ENCODE measurements at places on chromosomes 5 and 9.

DNA sequence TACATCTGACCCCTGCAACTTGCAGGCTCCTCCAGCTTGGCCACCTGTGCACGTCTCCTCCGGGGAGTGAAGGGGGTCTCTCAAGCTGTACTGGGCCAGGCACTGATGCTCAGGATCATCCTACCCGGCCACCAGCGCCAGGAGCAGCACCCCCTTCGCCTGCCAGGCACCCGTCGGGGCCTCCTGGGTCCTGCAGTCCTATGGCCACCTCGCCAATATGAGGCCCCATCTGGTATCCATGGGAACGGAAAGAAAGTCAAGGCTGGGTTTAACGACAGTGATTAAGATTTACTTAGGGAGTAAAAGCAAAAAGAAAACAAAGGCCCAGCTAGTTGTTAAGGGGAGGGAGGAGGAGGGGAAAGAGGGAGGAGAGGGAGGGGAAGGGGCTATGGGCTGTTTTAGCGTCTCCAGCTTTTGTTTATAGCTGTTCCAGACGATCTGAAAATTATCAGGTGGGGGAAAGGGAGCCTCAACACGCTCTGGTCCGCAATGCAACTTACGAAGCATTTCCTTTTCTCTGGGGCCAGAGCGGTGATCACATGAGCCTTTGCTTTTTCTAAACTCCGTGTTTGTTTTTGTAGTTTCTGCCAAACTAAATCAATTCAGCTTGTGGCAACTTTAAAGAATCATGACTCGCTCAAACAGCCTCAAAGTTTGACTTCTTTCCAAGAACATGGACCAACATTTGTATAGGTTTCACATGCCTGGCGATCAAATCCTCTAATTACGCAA, 132.4 kb downstream of the ROR2 start:
- no peak for DNase-seq

DNA sequence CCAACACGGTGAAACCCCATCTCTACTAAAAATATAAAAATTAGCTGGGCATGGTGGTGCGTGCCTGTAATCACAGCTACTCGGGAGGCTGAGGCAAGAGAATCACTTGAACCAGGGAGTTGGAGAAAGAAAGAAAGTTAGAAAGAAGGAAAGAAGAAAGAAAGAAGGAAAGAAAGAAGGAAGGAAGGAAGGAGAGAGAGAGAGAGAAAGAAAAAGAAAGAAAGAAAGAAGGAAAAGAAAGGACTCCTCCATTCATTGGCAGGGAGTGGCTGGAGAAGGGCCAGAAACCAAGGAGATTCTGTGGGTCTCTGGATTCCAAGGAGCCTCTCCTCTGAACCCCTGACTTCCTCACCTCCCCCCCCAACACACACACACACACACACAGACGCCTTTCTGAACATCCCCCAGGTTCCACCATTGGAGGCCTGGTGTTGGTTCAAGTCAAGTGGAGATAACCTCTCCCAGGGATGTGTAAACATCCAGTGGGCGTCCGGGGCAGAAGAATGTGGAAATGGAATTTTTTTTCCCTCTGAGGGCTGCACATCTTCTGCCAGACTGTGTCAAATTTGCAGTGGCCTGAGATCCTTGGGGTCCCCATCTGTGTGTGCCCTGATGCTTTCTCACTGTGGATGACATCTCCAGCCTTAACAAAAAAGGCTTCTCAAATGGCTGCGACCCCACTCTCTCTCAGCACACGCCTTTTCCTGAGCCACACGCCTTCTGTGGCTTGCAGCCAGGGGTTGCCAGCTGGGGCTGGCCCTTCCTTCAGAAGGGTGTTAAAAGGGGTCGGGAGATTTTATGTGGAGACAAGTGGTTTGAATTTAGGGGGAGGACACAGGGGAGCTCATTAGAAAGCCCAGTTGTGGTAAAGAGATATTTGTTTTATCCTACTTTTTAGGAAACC, 109.3 kb upstream of the HAND1 start:
- no peak for DNase-seq

DNA sequence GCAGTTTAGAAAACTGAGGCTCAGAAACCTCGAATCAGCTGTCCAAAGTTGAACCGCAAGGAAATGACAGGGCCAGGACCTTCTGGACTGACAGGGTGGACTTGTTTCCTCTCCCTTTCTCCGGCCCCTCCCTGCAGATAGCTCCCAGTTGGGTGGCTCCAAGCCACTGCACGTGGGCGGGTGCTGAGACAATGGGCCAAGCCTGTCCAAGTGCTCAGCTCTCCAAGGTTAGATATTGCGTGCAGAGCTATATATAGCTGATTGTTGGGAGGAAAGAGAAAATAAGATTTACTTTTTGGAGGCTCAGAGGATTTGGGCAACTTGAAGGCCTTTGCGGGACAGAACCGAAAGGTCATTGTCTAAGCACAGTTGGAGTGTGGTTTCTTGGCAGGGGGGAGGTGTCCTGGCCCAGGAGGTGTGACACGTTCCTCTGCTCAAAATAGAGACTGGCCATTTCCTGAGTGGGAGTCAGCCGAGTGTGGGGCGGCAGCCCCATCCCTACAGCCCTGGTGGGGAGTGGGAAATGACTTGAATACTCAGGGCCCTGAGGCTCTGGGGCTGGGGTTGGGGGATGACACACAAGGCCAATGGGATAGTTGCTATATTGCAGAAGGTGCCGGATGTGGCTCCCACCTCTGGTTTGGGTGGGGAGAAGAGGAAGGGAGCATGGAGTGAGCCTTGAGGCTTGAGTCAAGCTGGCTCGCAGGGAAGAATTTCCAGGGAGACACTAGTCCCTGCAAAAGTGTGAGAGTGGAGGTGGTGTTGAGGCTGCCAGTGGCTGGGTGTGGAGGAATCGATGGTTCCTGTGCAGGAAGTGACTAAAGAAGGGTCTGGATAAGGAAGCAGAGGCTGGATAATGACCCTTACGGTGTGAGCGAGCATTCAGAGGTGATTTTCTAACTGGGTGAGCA, 44.4 kb upstream of the SMAD5 start:
- DNase-seq: no peak

DNA sequence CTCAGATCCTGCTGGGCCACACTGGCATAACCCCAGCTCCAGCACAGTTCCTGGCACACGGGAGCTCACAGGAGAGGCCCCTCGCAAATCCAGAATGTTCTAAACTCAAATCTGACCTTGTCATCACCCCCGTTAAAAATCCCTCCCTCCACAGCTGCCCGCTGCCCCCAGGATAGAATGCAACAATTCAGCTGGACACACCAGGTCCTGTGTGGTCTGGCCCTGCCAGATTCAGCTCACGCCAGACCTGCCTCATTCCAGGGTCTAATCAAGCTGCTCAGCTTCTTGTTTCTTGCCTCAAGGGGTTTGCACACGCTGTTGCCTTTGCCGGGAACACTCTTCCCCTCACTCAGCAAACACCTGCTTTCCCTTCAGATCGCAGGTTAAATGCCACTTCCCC, 45.0 kb upstream of the ASS1 start:
- no peak for DNase-seq

GRCh38 chr5:31569068-31569467, 37.0 kb downstream of the C5orf22 start:
- DNase-seq: no peak

DNA sequence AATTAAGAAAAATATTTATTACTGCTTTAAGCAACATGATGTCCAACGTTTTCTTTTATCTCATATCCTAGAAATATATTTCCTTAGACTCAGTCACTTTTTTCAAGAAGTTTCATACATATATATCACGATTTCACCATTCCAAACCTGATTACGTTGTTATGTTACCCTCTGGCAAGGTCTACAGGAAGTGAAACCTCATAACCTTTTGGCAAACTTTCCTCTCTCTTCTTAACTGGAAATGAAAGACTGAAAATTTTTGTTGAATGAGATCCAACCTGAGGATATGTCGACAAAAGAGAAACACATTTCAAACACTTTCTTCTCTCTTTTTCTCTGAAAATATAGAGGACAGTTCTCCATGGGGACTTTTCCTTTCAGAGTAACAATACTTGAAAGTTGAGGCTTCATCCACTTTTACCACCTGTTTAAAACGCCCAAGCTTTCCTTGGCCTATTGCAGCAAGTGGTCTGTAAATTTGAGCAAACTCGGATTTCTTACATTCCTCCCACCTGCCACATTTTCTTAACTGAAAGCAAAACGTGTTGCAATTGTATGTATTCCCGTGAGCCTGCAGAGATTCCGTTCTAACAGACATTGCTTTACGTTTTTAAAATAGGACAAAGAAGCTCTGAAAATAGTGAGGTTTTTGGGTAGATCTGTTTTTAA, 298.1 kb downstream of the CETN3 start:
- no peak for DNase-seq

- no peak for DNase-seq
Measured at GRCh38 chr5:34863946-34864345, 25.0 kb downstream of the TTC23L start.

GRCh38 chr9:89701221-89701798, 96.5 kb downstream of the GADD45G start:
- DNase-seq: peak; percentile 62

- no peak for DNase-seq
Measured at GRCh38 chr5:96817506-96817905, 9.8 kb upstream of the ERAP1 start.

DNA sequence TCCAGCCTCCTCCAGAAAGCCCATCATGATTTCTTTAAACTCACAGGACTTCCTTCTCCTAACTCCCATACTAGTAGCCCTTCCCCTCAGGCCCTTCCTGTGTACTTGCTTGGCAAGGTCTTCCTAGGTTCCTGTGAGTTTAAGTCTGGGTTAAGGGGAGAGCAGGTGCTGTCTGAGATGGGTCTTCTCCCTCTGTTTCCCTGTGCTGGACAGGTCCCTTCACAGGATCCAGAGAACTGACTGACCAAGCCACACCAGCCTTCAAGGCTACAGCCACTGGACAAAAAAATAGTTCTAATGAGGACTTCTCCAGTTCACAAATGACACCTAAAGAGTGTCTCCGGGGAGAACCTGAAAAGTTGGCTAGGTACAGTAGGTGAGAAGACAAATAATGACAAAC, 29.5 kb upstream of the MYORG start:
- no peak for DNase-seq

GRCh38 chr9:27303219-27303618, 6.3 kb upstream of the EQTN start:
- no peak for DNase-seq

DNA sequence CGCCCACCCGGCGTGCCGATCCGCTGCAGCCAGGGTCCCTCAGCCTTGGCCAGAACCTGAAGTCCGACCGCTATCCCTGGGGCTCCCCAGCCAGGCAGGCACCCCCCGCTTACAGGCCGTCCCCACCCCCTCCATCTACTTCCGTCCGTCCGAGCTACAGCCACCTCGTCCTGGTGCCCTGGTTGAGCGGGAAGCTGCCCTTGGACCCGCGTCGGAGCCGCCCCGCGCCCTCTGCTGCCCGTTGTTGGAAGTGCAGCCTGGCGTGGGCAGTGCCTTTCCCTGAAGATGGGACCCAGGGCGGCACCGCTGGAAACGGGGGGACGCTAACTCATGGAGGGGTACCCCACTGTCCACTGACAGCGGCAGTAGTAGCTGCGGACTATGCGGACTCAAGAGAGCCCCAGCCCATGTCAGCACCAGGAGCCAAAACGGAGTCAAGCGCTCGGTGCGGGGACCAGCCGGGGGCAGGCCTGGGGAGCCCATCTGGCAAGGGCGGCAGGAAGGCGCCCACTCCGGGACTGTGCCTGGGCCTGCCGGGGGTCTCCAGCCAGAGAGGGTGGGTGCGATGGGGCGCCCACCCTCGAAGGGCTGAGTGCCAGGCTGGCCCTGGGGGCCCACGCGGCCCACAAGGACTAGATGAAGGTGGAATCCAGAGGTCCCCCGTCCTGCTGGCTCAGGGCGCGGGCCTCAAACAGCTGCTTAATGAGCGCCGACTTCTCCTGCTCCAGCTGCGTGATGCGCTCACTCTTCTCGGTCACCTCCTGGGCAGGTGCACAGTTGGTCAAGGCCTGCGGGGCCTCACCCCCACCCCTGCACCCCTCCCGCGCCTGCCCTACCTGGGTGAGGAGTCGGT, 6.1 kb downstream of the SAPCD2 start:
- peak; percentile 36 for DNase-seq

Data from naive B cell (primary cell).